ENCODE measurements at places on chromosomes 5 and 9.

- DNase-seq, result no peak
Observed at GRCh38 chr9:3299872-3300271, 225.9 kb downstream of the RFX3 start.

GRCh38 chr5:86716121-86716520 is 98.4 kb downstream of the COX7C start:
- no peak for DNase-seq

DNA sequence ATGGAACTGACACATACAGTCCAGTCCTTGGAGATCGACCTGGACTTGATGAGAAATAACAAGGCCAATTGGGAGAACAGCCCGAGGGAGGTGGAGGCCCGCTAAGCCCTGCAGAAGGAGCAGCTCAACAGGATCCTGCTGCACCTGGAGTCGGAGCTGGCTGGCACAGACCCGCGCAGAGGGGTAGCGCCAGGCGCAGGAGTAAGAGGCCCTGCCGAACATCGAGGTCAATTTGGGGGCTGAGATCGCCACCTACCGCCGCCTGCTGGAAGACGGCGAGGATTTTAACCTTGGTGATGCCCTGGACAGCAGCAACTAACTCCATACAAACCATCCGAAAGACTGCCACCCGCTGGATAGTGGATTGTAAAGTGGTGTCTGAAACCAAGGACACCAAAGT is 1610.1 kb upstream of the ACO1 start:
- DNase-seq, result no peak

DNA sequence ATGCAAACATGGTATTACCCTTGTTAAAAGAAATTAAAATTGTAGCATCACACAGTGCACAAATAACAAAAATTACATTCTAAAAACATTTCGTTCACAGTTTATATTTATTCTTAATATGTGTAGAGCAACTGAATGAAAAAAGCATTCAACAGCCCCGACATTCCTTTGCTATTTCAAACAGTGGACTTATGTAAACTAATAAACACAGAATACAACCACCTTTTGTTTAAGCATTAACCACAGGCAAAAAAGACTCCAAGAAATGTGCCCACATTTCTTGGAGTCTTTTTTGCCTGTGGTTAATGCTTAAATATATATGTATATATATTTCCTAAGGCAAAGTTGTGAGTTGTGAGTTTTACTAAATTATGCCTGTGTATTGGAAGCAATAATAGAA is 532.5 kb upstream of the DAP start:
- no peak for DNase-seq

DNA sequence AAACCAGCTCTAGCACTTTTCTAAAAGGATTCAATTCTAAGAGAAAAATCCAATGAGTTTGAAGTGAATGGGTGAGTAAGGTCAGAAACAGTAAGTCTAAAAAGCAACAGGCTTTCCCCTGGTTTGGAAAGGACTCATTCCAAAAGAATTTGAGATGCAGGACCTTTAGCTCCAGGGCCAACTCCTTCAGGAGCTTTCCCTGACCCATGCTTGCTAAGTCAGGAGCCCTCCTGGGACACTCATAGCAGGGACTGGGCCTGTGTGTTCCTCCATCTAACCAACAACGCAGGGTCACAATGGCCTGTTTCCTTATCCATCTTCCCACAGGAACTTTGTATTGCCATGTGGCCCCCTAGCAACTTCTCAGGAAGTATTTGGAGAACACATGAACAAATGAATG is 198.8 kb downstream of the FRMD3 start:
- DNase-seq, result no peak

- DNase-seq, result no peak
Observed at GRCh38 chr9:89139455-89139854, 39.2 kb downstream of the SHC3 start.

- no peak for DNase-seq
Observed at GRCh38 chr5:97427235-97427634, 244.2 kb upstream of the RIOK2 start.

All from stimulated activated CD8-positive, alpha-beta memory T cell treated with anti-CD3 and anti-CD28 coated beads, Interleukin-4, amount 100 ng/mL, for 1 hour (primary cell).